ENCODE measurements at places on chromosomes 4 and X.

DNA sequence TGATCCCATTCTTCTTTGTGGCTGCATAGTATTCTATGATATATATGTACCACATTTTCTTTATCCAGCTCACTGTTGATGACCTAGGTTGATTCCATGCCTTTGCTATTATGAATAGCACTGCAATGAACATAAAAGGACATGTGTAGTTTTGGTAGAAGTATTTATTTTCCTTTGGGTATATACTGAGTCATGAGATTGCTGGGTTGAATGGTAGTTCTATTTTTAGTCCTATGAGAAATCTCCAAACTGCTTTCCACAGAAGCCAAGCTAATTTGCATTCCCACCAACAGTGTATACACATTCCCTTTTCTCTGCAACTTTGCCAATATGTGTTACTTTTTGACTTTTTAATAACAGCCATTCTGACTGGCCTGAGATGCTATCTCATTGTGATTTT is 278.3 kb downstream of the PCDH18 start:
- no peak for DNase-seq

- DNase-seq: no peak
Observed at GRCh38 chr4:8070736-8071718, 87.6 kb downstream of the ABLIM2 start.

DNA sequence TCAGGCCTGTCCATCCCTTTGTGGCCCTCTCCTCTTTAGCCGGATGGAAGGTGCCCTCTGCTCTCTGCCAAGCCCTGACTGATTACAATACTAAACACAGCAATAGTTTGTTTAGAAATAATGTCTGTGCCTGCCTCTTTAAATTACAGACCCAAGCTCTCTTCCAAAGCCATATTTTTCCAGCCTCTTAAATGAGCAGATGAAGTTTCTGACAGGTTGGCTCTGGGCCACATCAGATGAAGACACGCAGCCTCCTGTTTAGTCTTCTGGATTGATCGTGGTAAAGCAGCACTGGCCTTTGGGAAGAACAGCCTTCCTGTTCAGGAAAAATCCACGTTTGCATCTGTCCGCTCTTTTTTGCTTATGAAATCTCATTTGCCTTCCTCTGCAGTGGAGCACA is 133.6 kb downstream of the CPE start:
- no peak for DNase-seq

GRCh38 chrX:24859211-24859841 is 156.4 kb downstream of the ARX start:
- DNase-seq: no peak

DNA sequence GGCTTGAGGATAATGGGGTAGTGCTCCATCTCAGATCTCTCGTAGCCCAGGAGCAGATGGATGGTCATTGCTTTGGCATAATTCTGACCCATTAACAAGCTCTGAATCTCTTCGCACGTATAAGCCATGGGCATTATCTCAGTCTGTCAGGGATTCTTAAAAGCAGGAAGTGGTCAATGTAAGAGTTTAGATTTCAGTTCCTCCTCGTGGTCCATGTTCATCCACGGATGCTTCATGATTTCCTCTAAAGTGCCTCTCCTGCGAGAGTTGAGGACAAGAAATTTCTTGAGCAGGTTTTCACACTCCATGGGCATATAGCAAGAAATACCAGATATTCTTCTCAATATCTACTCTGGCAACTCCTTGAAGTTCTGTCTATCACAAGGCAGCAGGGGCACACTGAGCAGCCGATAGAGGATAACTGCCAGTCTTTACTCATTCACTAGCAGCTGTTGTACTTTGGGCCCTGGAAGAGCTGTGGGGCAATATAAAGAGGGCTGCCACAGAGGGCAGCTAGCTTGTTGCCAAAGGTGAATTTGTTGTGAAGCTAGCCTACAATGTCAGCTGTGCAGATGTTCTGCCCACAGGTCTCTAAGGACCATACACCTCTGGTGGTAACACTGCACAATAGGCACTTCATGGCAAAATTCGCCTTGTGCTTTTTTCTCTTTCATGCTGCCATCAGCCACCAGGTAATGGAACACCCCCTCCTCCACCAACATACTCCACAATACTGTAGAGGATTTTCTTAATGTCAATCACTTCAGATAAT is 52.0 kb upstream of the WDR17 start:
- DNase-seq: peak; percentile 44

All from NAMALWA (cell line).